ENCODE measurements at places on chromosomes 11 and 22.

GRCh38 chr22:40345271-40345670, 1.0 kb upstream of the ADSL start:
- no peak for DNase-seq

- DNase-seq: no peak
These were observed 21.1 kb downstream of the TEAD1 start for GRCh38 chr11:12695221-12695794.

GRCh38 chr11:31246451-31247165, 122.9 kb downstream of the DCDC1 start:
- DNase-seq: no peak

DNA sequence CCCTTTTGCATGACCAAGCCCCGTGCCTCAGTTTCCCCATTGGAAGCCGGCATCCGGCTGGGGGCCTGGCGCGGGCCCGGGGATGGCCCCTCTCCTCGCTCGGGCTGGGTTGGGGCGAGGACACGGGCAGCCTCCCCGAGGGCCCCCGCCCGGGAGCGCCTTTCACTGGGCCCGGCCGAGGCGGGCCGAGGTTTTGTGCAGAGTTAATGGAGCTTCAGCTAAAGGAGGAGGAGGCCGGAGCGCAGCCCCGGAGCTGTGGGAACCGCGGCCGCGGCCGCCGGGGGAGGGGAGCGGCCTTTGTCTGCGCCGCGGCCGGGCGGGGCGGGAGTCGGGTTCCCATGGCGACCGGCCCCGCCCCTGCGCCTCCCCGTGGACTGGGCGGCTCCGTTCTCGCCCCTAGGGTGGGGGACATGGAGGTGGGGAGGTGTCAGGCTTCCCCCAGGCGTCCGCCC, 1.4 kb upstream of the MAPK11 start:
- peak; percentile 46 for DNase-seq

- no peak for DNase-seq
These were observed 17.8 kb downstream of the FRMD8 start for GRCh38 chr11:65404210-65404609.

DNA sequence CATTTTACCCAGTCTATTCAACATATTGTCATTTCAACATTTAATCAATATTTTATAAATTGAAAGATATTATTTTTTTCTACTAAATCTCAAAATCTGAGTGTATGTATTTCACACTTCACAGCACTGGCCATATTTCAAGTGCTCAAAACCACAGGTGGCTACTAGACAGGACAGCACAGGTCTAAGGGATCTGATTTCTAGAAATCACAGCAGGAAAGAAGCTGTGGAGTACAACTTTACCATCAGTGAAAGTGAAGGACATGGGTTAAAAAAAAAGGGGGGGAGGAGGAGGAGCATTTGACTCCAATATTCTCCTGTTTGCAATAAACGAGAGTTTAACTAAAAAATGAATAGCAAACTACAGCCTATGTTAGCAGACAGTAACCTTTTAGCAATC, 4.5 kb downstream of the PRDM10 start:
- DNase-seq: no peak

GRCh38 chr22:31683181-31684105, 21.4 kb upstream of the PISD start:
- no peak for DNase-seq

- DNase-seq: no peak
These were observed 13.3 kb downstream of the IL17REL start for GRCh38 chr22:49999063-49999945.

GRCh38 chr11:37605229-37605628, 1007.2 kb upstream of the RAG2 start:
- DNase-seq: no peak

DNA sequence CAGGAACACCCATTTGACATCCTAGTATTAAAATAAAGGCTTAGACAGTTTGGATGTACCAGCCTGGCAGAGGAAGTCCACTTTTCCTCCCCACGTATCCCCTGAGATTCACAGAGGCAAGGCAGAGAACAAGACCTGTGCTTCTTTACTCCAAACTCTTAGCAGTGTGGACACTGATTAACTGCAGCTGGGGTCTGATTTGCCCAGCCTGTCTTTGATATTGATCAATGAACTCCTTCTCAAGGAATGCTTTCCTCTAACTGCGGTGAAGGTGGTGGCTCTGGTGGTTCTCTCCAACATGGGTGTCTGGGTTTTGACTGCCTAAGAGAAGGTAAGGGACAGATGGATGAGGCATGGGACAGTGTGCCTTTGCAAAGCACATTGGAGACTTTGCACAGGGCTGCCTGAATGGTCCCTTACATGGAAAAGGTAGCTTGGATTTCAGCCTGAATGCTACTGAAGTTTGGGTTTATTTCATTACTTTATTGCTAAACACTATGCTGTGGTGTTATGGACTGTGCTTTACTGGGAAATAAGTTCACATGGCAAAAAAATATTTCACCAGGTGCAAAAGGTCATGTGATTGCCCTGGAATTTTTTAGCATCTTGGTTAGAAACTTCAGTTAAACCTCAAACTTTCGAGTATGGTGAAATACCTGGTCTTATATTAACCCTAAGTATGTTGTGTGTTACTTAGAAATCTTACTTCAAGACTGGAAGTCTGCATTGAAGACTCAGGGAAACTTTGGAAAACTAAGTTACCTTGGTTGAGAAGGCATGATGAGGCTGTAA, 1.8 kb downstream of the GAS2 start:
- DNase-seq: no peak

DNA sequence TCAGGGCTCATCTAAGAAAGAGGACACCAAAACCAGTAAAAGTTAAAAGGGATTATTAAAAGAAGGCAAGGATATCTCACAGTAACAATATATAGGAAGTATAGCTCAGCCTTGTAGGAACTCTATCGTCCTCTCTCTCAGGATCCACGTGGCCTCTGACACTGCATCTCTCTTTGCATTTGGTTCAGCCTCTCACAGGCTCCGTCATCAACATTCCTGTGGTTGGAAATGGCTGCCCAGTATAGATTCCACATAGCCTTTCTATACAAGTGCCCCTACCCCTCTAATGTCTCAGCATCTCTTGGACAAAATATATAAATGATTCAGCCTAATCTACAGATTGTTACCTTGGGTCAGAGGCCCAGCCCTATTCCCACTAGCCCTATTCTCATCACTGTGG, 101.3 kb upstream of the DBX1 start:
- no peak for DNase-seq

- no peak for DNase-seq
These were observed 73.1 kb downstream of the PACS1 start for GRCh38 chr11:66143264-66143566.

DNA sequence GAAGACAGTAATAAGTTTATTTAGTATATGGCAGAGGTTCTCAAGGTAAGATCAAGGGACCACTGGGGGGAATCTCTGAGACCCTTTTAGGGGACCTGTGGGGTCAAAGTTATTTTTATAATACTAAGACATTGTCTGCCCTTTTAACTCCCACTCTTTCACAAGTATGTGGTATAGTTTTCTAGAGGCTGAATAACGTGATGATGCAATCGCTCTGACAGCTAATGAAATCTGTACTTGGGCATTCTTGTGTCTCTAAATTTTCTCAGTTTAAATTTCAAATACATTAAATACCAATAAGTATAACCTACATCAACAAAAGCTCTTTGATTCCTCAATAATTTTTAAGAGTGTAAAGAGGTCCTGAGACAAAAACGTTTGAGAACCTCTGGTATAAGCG, 147.9 kb downstream of the ATG16L2 start:
- DNase-seq: no peak

DNA sequence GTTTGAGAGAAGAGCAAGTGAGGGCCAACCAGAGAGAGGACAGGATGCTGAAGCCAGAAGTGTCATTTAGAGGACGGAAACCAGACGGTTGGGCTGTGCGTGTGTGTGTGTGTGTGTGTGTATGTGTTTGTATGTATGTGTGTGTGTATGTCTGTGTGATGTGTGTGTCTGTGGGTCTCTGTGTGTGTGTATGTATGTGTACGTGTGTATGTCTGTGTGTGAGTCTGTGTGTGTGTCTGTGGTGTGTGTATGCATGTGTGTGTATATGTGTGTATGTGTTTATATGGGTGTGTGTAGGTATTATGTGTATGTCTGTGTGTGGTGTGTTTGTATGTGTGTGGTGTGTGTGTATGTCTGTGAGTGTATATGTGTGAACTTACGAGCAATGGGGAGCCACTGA, 77.7 kb upstream of the EIF3D start:
- DNase-seq: no peak

- no peak for DNase-seq
These were observed 7.0 kb upstream of the MSANTD2 start for GRCh38 chr11:124807201-124807600.

DNA sequence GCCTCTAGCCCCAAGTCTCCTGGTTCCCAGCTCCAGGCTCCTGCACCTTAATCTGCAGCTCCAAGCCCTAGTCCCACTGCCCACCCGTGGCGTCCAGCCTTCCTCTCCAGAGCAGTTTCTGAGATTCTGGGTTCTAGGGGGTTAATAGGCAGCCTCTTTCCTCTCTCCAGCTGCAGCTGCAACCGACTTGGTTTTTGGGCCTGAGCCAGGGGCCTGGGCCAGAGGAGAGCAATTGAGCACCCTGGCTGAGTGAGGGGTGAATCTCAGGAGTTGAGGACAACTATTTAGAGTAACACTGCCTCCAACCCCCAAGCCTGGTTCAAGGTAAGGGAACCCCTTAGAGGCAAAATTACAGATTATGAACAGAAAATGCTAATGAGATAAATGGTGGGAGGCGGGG, 9.0 kb upstream of the CHRM1 start:
- DNase-seq: no peak

GRCh38 chr11:130455483-130456127, 7.2 kb downstream of the ADAMTS15 start:
- DNase-seq: no peak

- no peak for DNase-seq
These were observed 33.5 kb upstream of the GAL start for GRCh38 chr11:68650801-68651200.

DNA sequence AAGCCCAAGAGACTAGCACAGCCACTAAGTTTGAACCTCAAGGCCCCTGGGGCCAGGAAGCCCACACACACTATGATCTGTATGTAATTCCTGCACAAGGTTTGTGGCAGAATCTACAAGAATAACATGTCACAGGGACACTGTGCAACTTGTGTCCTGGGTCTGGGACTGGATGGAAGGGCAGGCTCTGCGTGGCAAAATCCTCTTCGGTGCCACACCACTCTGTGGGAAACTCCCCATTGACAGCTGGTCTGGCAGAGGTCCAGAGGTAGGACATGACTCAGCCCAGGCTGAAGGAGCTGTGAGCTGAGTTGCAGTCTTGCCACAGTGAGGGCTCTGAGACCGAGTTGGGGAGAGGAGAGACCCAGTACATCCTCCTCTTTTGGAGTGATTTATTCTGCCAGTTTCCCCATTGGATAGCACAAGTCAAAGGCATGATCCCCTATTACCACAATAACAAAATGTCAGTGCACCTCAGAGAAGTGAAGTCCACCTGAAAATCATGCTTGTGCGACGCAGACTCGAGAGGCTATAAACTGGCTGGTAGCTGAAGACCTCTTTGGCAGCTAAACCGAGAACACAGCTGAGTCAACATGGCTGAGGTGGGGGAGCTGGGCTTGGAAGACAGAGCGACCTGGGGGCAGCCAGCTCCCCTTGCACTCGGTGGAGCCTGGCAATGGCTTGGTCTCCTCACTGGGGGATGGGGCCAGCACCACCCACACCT, 23.3 kb upstream of the SERPIND1 start:
- peak; percentile 36 for DNase-seq

- DNase-seq: no peak
These were observed 13.8 kb downstream of the PRRG4 start for GRCh38 chr11:32843544-32843943.

DNA sequence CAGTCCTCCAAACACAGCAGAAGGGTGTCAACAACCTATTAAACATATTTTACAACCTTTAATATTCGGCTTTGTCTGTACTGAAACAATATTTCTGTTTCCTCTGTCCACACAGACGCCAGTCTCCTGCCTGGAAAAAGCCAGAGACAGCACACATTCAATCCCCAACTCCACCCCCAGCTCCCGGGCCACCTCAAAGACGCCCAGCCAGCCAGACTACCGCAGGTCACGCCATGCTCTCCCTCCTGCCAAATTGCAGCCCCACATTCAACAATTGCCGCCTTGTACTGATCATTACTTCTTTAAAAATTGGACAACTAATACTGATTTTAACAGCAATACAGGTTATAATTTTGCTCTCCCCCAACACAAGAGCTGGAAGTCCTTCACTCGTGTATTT, 1.2 kb downstream of the SERGEF start:
- DNase-seq: no peak

GRCh38 chr22:50568626-50569025, 5.9 kb upstream of the SYCE3 start:
- no peak for DNase-seq

DNA sequence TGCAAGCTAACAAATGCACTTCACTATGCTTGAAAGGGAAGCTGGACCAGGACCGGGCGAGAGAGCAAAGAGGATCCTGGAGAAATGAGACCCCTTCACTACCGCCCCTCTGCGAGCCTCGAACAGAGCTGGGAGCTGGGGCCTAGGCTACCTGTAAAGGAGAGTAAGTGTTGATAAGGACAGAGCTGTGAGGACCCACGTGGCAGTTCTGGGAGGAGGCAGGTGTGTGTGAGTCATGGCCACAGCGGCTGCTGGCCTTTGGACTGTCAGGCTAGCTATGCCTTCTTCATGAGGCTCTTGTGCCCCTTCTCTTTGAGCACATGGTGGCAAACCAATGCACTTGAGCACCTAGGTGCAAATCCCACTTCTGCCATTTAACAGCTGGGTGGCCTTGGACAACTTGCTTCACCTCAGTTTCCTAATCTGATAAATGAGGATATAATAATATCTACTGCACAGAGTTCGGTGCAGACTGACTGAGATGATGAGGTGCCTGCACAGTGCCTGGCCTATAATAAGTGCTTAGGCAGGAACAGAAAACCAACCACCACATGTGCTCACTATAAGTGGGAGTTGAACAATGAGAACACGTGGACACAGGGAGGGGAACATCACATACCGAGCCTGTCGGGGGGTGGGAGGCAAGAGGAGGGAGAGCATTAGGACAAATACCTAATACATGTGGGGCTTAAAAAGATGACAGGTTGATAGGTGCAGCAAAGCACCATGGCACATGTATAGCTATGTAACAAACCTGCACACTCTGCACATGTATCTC, 35.3 kb upstream of the KCNJ11 start:
- DNase-seq: no peak

DNA sequence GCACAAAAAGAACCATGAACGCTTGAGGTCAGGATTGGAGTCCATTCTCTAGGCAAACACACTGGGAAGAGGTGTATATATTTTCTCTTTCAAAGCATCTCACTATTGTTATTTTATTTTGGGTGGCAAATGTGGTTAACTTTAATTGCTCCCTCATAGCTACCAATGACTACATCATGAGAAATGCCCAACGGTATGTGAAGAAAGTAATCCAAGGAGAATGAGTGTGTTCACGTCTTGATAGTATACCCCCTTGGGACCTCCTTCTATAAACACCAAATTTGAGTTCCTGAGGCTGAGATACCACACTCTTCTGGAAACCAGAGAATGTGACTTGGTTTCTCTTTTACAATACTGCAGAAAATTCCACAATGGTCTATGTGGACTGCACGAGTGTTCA, 15.8 kb downstream of the OR8D1 start:
- DNase-seq: no peak

- DNase-seq: no peak
These were observed 26.6 kb upstream of the SCN3B start for GRCh38 chr11:123681030-123681429.
